ENCODE measurements at places on chromosomes 6 and 20.

- DNase-seq, result no peak
Observed at GRCh38 chr20:53322651-53323050, 271.0 kb downstream of the ZNF217 start.

GRCh38 chr20:48823476-48823875, 4.3 kb downstream of the PREX1 start:
- no peak for DNase-seq

DNA sequence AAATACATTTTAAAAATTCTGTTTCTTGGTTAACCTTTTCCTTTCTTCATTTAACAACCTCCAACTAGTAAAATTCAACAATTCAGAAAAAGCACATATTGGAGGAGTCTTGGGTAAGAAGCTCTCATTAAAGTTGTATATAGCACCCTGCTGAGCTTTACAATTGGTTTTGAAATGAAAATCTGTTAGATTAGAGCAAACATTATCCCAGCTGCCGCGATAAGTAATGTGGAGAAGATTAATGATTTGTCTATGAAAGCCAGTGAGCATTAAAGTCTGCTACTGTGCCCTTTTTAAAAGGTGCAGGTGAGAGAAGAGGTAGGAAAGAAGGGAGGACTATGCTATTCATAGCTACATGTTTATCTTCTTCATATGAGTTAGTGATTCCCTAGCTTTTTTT, 201.5 kb downstream of the ZFAND3 start:
- no peak for DNase-seq

- no peak for DNase-seq
Observed at GRCh38 chr20:58869662-58870227, 17.2 kb downstream of the GNAS start.

DNA sequence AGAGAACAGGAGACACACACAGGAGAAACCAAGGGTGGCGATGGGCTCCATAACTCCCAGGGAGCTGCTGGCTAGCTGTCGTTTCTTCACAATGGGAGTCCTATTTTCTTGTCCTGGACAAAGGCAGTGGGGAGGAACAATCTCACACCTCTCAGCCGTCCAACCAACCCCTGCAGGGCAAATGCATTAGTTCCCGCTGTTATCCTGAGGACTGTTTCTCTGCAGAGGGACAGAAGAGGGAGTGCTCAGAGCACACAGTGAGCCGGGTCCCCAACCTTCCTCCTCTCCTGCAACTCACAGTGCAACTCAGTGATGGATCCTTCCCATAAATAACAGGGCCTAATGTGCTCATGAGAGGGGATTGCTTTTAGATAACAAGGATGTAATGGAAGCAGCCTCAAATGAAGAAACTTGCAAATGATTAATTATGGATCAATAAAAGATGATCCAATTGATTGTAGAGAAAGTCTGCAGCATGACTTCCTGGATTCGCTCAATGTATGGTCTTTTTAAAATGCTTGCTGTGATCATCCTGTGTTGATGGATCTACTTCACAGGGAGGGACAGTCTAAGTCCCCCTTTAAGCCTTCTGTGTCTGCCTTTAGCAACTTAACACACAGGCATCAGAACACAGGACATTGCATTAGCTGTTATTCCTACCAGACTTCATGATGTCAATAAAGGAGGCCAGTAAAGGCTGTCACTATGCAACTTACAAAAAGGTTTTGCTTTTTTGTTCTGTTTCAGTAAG, 453.4 kb upstream of the AGPAT4 start:
- peak; percentile 57 for DNase-seq

DNA sequence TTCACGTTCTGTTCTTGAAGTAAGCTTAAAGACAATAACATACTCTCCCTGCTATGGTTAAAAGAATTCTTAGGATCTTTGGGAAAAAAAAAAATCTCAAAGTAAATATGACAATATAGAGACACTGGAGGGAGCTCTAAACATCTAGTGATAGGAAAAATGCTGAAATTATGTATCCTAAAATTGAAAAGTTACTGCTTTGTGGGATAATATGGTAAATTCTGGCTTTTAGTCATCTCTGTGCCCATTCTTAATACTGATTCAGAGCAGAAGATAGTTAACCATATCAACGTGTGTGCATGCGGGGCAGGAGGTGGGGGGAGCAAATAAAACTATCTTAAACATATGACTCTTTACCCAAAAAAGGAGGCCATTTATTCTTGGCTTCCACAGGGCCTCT, 165.4 kb downstream of the GMPR start:
- no peak for DNase-seq

GRCh38 chr6:20417819-20418218, 16.1 kb downstream of the E2F3 start:
- DNase-seq, result peak; percentile 35

GRCh38 chr6:36639171-36639808, 39.2 kb upstream of the CDKN1A start:
- DNase-seq, result no peak

DNA sequence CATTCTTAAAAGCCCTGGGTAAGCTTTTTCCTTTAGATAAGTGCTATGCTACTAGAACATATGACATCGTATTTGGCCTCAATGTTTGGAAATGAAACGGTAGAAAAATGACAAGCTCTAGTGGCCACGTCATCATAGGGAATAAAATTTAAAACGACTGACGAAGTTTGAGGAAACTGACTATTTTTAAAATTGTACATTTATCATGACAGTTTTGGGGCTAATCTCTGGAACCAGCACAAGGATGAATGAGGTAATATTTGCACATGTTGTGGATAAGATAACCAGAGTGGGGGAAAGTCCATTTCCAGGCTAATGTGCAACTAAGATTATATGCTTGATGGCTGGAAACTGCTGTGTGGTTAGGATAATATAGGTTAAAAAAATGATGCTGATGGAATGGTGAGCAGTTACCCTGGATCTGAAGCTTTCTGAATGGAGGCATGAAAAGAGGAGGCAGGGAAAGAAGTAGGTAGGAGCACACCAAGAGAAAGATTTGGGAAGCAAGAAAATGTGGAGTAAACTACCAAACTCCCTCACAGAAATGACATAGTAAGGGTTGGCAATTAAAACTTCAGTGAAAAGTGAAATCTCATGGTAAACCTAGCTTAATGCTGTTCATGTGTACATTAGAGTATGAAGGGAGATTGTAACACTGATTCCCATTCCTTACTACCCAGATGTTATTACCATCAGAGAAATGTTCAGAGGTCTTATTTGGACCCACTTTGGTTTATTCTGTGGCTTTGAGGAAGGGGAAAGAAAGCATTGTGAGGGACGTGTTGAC, 42.7 kb upstream of the CEP162 start:
- DNase-seq, result no peak

DNA sequence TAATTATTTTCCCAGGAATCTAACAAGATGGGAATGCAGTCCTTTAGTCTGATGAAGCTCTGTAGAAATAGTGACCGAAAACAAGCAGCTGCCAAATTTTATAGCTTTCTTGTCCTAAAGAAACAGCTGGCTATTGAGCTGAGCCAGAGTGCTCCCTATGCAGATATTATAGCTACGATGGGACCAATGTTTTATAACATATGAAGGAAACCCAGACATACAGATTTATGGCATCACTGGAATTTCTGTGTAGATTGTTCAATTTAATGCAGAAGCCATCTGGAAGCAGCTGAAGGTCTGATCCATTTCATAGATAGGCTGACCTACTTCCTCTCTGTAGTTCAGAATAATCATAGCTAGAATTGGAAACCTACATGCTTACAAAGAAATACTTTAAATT, 11.8 kb upstream of the SNPH start:
- DNase-seq, result no peak

DNA sequence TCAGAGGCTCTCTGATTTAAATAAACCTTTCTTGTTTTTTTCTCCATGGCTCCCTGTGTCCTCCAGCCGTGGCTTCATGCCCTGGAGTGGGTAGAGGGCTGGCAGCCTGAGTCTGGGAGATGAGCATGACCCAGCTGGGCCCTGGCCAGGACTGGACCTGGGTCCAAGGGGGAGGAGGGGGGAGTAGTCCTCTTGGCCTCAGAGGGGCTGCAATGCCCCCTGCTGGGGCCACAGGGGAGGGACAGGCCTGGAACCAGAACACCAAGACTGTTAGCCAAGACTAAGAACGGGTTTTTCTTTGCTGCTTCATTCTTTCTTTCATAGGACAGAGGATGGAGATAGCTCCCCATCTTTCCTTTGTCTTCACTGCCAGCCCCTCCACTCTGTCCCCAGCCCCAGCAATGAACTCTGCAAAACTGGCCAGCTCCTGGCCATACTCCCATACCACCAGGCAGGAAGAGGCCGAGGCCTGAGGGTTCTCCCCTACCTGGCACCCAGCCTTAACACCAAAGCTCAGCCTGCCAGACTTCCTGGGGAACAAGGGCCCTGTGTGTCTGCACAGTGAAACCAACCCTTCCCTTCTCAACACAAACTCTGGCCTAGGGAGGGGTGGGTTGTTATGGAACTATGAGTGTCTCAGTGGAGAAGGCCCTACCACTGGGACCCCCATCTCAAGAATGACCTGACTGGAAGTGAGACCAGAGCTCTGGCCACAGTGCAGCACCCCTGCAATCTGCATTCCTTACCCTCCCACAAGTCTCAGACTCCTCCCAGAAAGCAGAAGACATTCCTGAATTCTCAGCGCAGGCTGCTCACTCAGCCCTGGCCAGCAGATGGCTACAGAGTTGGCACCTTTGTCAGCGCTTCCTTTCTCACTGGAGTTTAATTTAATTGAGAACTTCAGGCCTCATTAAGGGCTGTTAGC, 11.0 kb downstream of the SLC29A1 start:
- DNase-seq, result peak; percentile 87

GRCh38 chr20:22572491-22572890, 11.9 kb downstream of the FOXA2 start:
- no peak for DNase-seq

- no peak for DNase-seq
Observed at GRCh38 chr6:130303431-130303830, 62.4 kb upstream of the TMEM200A start.

- DNase-seq, result no peak
Observed at GRCh38 chr6:149567194-149567586, 1.0 kb downstream of the GINM1 start.

DNA sequence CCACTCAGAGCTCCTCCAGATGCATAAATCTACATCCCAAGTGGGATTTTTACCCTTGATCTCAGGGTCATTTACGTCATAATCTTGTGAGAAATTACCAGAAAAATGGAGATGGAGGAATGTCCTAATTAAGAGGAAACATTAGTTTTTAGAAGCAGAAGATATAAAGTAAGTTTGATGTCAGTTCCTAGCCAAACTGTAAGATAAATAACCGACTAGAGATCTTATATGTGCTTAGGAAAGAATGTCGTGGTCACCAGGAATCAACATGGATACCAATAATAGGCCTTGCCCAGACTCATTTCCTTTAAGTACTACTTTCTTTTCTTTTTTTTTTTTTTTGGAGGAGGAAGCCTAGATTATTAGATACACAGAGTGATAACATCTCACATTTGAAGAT, 186.9 kb downstream of the UTRN start:
- DNase-seq, result no peak

GRCh38 chr20:57458400-57459160, 66.4 kb downstream of the CTCFL start:
- no peak for DNase-seq

GRCh38 chr6:3250231-3250675, 8.5 kb upstream of the PSMG4 start:
- peak; percentile 54 for DNase-seq

DNA sequence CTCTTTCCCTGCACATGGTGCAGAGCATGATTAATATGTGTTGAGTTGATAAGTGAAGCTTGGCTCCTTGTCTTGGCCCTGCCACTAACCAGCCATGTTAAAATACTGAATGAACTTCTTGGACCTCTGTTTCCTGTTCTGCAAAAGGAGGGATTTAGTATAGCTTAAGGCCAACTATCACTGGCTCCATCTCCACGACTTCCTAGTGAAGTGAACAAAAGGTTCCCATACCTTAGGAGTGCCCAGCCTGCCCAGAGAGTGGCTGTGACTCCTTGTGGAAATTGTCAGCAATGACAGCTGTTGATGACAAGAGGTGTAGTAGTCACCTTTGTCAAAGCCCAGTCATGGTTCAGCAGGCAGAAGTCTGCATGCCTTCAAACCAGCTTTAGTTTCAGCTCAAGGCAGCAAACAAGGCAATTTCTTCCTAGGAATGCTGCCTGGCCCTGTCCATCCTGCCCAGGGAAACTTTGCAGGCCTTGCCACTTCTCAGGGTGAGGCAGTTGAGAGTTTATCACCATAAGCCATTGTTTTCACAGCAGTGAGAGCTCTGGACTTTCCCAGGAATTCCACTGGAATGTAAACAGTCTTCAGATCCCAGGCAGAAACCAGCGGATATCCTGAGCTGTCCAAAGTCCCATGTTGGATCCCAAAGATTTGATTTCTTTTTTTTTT, 169.7 kb upstream of the TNFAIP3 start:
- DNase-seq, result peak; percentile 61

DNA sequence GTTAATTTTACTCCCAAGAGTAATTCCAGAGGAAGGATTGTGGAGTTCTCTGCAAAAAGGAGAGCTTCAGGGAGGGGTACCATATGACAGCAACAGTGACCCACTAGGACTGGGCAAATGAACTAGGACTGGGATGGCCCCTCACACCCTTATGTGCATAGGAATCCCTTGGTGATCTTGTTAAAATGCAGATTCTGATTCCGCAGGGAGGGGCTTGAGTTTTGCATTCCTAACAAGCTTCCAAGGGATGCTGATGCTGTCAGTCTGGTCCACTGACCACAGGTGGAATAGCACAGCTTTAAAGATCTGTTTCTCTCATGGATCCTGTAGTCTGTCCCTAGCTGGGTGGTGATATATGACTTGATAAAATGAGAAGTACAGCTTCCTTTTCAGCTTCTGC, 6.3 kb upstream of the FOXA2 start:
- no peak for DNase-seq

GRCh38 chr6:68747110-68747790, 112.2 kb downstream of the ADGRB3 start:
- no peak for DNase-seq

GRCh38 chr6:38169977-38170526, 350.5 kb downstream of the ZFAND3 start:
- DNase-seq, result peak; percentile 48

DNA sequence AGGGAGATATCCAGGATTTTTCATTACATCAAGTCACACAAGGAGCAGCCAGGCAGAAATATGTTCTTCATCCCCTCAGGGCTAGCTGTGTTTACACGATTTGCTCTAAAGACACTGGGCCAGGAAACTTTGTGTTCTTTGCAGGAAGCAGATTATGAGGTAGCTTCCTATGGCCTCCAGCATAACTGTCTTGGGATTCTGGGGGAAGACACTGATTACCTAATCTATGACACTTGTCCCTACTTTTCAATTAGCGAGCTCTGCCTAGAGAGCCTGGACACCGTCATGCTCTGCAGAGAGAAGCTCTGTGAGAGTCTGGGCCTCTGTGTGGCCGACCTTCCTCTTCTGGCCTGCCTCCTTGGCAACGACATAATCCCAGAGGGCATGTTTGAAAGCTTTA, 11.2 kb downstream of the FAM120B start:
- no peak for DNase-seq

- no peak for DNase-seq
Observed at GRCh38 chr6:119112812-119113530, 34.5 kb upstream of the FAM184A start.

GRCh38 chr6:168015009-168015408, 17.5 kb downstream of the KIF25 start:
- DNase-seq, result no peak

Data from neural progenitor cell (in vitro differentiated cells).